Stimulated activated CD8-positive, alpha-beta memory T cell treated with anti-CD3 and anti-CD28 coated beads, Interleukin-2, amount 100 ng/mL, for 1 hour (primary cell): ENCODE measurements at places on chromosomes 12 and 14.

- no peak for DNase-seq
Measured at GRCh38 chr14:104246401-104247335, 108.3 kb downstream of the KIF26A start.

GRCh38 chr12:50825372-50825838 is 17.3 kb upstream of the TMPRSS12 start:
- DNase-seq = no peak

DNA sequence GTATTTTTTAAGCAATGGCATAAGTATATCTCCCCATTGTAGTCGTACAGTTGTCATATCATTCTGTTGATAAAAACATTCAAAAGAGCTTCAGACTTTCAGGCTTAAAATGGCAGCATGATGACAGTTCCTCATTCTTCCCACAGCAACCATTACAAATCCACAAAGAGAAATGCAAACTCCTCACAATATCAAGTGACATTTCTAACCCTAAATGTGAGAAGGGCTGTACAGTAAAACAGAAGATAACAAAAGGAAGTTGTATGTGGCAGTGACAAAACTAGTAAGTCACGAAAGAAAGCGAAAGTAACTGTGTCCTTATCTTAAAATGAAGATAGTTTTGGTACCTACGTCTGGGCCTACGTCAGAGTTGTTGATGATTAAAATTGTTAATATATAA is 46.7 kb downstream of the GXYLT1 start:
- no peak for DNase-seq

DNA sequence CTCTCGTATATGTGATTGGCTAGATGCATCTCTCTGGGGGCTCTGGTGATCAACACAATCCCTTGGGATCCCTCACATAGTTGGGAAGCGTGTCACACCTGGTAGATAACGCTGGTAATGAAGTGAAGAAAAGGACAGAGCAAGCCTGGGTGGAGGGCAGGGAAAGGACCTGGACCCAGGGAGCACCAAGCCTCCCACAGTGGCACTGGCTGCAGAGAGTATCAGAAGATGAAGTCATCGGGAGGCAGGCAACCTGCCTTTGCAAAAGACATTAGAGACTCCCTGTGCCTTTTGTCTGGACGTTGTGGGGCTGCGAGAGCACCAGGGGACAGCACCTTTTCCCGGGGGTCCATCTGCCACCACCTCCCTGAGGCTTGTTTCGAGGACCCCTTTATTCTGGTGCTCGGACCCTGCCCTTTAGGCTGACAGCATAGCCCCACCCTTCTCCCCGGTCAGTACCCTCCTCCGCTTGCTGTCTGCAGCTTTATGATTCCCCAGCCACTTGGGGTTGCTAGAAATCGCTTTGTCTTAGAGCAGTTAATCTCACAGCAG is 116.4 kb downstream of the EML1 start:
- DNase-seq = no peak

DNA sequence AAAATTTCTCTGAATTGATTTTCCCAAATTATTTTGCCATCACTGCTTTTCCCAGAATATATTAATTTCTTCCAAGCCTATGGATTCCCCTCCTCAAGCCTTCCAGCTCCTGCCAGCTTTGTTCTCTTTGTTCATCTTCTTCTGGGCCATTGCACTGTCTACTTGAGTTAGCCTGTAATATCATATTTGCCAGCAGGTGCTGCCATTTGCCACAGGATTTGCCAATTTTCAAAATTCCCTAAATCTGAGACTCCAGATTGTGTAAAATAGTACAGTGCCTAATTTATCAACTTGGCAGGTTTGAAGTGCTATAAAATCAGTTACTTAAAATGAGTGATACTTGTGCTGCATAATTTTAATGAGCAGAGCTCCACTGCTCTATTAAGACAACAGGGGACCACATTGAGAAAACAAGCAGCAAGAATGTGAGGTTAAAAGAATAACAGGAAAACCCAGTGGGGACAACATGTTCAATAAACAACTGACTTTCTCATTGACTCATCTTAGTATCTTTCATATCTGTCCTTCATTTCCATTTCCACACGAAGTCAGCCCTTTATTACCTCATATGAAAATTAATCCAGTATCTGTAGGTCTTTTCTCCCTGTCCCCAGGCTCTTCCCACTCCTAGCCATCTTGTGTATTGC is 84.6 kb upstream of the CCDC196 start:
- DNase-seq = no peak
